ENCODE measurements at places on chromosomes 16 and 17.

GRCh38 chr17:63196772-63197335 is 230.8 kb downstream of the TANC2 start:
- DNase-seq: no peak

- DNase-seq: peak; percentile 24
Measured at GRCh38 chr17:1648173-1648962, 1.3 kb downstream of the RILP start.

DNA sequence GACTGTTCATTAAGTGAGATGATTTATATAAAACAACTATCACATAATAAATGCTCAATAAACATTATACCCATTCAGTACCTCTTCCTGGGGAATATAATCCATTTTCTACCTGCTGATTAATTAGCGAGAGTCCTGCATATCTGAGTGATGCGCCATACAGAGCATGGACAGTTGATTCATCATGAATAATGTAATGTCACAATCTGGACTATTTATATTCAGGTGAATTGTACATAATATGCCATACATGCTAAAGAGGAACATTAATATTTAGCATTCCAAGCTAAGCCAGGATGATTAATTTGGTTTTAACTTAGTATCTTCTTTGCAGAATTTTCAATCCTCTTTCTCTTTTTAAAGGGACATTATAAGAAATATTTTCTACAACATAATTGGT is 362.0 kb upstream of the XYLT1 start:
- DNase-seq: no peak

DNA sequence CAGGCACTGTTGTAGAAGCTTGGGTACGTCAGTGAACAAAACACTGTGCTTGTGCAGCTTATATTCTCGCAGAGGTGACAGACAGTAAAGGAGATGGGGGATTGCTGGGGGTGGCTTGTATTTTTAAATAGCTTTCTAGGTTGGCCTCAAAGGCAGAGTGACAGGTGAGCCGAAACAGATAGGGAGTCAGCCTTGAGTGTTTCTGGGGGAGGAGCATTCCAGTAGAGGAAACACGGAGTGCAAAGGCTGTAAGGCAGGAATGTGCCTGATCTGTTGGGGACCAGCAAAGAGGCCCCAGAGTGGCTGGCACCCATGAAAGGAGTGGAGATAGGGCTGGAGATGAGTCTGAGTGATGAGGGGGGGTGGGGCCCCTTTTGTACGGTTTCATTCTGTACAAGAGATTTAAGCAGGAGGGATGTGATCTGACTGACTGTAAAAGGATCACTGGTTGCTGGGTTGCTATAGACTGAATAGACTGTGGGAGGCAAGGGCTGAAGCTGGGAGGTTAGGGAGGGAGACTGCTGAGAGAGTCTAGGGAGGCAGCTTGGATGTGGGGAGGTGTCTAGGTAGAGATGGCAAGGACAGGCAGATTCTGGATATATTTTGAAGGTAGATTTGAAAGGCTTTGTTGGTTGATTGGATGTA is 15.2 kb downstream of the NUP93 start:
- no peak for DNase-seq

DNA sequence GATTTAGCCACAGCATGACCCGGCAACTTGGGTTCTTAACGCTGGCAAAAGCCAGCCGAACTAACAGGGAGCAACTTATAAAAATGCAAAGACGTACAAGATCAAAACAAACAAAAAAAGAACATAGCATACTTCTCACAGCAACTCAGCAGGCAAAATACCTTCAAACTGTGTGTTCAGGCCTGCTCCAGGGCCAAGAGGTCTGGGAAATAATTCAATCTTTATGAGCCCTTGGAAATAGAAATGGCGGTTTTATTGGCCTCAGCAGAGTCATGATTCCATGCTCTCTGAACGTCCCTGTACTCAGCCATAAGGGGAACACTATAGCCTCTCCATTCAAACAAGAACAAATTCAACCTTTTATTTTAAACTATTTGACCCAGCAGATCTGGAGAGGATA is 101.3 kb upstream of the C17orf78 start:
- DNase-seq: no peak

DNA sequence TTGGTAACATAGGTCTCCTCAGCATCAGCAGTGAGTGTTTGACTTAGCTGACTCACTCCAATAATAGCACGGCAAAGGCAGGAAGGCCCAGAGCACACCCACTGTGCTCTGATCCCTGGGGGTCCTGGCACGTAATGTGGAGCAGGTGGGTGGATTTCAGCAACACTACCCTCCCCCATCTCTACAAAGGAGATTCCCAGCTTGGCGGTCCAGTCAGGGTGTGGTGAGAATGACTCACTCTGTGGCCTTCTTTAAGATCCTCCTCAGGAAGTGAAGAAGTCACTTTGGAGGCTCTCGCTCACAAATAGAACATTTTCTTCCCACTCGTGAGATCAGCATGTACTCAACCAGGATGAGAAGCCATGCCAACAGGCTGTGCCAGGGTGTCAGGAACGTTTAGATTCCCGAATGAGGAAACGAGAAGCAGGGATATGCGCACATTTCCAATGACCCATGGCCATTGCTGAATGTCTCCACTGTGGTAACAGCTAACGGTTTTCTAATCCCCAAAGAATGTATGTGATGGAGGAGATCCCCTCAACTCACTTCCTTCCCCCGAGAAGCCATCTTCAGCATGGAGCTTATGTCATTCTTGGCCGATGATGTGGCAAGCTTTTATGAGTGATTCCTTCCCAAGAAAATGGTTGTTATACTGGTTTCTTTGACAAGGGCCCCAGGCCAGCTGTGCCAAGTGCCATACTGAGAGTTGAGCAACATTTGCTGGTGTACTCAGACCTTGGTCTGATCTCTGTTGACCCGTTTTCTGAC is 365.2 kb downstream of the C16orf95 start:
- DNase-seq: no peak

DNA sequence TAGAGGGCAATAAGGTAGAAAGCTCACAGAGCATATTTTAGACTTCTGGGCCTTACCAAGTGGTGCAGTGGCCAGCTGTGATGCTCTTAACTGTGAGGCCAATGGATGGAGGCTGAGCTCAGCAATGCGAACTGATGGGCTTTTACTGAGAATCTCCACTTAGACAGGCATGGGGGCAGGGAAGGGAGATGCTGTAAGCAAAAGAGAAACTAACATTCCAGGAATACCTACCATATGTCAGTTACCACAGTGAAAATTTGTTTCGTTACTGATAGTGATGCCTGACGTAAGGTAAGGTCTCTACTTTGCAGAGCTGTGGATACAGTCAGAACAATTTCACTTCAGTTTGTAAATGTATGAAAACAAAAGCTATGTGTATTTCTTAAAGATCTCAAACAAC is 250.6 kb upstream of the ZFHX3 start:
- DNase-seq: no peak

DNA sequence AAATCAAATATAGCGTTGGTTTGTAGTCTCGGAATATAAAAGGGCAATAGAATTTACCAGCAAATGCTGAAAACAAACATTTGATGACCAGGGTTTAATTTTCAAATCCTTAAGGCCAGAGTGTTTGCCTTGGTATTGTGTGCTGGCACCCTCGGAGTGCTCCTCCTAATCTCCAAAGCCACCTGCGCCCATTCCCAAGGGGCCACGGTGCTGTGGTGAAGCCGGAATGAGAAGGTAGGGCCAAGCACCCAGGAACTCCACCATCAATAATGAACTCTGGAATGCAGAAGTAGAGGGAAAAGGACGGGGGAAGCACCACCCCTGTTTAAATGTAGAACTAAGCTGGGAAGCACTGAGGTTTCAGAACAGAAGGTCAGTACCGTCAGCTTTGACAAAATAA is 51.9 kb downstream of the COG7 start:
- no peak for DNase-seq

GRCh38 chr16:69814561-69814960 is 52.4 kb downstream of the WWP2 start:
- no peak for DNase-seq

GRCh38 chr17:73482251-73482716 is 162.0 kb downstream of the SDK2 start:
- DNase-seq: no peak

DNA sequence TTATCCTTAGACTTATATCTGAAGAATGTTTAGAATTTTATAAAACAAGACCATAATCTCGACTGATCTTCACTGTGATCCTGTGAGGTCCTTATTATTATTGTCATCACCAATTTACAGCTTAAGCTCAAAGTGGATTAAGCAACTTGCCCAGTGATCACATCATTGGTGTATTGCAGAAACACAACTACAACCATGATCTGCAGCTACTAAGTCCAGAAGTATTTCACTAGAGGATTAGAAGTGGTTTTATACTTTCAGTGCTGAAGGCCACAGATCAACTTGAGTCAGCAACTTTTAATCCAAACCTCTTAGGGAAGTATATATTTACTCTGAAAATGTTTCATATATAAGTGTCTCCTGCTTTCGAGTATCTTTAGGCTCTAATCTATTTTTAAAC is 624.3 kb upstream of the SOX9 start:
- no peak for DNase-seq

GRCh38 chr17:42878123-42878880 is 22.3 kb upstream of the G6PC1 start:
- no peak for DNase-seq

DNA sequence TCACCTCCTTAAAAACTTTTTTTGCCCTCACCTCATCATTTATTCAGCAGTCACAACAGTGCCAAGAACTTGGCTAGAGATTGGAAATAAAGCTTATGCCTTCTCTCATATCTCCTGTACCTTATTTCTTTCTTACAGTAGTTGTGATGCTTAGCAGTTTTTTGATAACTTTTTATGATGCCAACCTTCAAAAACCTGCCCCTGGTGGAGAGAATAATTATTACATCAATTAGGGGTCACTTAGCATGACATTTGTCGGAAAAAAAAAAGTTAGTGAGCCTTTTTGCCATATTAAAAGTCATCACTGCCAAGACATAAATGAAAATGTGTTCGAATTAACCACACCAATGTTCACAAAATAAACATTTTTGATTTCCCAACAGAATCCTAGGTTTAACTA is 296.6 kb downstream of the WWOX start:
- no peak for DNase-seq

- no peak for DNase-seq
Measured at GRCh38 chr17:58504826-58505351, 9.5 kb downstream of the MTMR4 start.
